Activated T-cell treated with anti-CD3 and anti-CD28 coated beads for 24 hours (primary cell): ENCODE measurements at places on chromosomes 2 and 18.

DNA sequence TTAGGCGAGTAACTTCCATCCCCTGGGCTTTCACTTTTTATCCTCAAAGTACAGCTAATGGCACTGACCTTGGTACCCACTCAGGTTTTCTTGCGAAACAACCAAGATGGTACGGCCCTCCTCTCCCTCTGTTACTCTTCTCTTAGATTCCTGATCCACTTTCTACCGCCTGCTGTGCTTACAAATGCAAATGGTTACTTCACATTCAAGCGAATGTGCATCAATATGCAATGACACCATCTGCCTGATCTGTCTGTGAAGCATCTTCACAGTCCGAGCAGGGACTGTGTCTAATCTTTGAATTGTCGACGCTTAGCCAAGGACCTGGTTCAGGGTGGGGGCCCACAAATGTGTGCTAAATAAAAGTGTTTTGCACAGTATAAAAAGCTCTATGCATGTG, 112.2 kb downstream of the TRIB2 start:
- no peak for DNase-seq

GRCh38 chr2:5756272-5756671, 64.1 kb downstream of the SOX11 start:
- DNase-seq = no peak

- no peak for DNase-seq
Observed at GRCh38 chr2:104465981-104466380, 387.9 kb upstream of the POU3F3 start.

DNA sequence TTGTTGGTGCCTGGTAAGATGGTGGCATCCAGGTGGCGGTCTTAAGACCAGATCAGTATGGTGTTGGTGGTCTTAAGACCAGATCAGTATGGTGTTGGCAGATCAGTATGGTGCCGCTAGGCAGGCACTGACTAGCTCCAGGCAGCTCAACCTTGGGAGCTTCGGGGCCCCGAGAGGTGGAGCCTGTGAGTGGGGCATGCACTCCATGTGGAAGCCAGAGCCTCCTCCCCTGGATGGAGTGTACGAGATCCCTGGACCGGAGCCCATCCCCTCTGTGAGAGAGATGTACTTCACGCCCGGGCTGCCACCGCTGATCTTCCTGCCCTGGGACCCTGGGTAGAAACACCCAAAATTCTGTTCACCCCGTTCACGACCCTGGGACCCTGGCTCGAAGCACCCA, 19.0 kb downstream of the MALT1 start:
- no peak for DNase-seq
